T47D (cell line): ENCODE measurements at places on chromosomes 7 and 10.

DNA sequence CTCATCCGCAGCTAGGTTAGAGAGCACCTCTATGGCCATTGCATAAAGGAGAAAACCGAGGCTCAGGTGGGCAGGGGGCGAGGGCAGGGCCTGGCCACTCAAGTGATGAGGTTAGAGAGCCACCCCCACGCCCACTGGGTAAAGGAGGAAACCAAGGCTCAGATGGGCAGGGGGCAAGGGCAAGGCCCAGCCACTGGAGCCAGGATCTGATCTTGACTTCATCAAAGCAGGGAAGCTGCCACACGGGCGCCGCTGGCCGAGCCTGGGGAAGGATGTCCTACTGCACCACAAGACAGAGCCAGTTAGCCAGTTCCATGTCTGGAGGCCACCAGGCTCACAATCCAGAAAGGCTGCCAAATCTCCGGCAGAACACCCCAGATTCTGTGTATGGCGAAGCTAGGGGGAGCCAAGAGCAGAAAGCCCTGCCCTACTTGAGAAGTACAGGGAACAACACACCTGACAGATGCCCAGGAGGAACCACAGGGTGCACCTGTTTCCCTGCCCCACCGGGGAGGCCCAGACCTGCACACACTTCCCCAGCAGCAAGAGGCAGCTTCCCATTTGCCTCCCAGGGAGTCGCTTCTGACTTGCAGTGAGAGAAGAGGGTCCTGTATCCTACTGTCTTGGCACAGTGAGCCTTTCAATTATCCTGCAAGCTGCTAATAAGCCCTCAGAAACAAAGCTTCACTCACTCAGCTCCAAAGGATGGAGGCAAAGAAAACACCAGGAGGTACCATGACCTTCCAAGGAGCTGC is 101.9 kb downstream of the TNS3 start:
- DNase-seq = no peak

DNA sequence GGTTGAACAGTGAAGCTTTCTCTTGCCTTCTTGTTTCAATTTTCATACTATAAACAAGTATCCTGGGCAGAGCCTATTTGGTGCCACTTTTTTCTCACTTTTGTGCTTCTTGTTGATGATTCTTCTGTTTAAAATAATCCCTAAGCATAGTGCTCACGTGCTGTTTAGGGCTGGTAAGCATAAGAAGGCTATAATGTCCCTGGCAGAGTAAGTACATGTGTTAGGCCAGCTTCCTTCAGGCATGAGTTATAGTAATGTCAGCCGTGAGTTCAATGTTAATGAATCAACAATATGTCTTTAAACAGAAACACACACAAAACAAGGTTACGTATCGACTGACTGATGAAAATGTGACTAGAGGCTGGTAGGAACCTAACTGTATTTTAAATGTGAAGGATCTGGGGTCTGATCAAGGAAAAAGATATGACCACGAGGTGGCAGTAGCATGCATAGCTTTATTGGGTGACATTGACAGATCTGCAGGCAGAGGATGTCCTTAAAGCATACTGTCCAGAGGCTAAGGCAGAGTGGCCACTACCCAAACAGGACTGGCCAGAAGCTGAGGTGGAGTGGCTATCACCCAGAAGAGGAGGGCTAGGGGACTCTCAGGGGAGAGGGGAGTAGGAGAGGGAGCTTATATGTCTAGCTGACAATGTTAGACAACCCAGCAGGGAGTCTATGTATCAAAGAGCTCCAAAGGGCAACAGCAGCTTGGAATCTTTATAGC is 113.7 kb downstream of the BRAF start:
- peak; percentile 78 for DNase-seq

DNA sequence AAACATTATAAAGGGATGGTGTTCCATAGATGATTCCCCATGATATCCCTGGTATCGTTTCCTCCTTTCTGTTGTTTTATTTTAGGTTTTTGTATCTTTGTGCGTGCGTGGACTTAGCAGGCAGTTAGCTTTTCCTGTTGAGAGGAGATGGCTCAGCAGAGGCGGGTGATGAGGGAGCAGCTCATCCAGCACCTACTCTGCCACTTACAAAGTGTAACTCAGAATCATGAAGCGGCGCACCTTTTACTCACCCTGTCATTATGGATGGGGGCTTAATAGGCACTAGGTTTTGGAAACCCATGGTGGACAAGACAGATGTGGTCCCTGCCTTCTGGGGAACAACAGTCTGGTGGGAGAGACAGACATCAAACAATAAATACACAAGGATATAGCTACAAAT is 17.1 kb downstream of the FAM241B start:
- no peak for DNase-seq

DNA sequence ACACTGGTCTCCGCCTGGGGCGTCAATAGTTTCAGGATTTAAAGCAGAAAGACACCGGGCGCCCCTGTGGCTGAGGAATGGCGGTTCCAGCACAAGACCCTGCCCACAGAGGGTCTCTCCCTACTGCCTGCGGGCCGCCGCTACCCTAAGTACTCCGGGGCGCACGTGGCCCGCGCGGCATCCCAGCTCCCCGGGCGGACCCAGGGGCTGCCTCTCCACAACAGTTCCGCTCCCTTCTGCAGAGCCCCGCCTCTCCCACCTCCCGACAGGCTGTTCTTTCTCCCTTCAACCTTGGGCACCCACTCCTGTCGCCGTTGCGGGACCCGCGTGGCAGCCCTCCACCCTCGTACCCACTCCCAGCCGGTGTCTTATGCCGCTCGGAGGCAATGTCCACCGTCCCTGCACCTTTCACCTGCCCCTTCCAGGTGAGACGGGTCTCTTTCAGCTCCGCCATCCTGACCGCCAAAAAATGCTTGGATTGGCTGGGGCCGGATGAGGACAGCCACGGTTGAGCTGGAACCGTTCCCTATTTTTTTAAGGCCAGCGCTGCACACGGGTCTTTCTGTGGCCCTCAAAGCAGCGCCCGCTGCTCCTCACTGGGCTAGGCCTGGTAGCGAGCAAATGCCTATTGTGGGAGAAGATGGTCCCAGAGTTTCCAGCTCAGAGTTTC is 1.6 kb upstream of the NKX2-3 start:
- DNase-seq = no peak

- DNase-seq = no peak
These were observed 4.3 kb downstream of the AOC1 start for GRCh38 chr7:150856303-150857275.

DNA sequence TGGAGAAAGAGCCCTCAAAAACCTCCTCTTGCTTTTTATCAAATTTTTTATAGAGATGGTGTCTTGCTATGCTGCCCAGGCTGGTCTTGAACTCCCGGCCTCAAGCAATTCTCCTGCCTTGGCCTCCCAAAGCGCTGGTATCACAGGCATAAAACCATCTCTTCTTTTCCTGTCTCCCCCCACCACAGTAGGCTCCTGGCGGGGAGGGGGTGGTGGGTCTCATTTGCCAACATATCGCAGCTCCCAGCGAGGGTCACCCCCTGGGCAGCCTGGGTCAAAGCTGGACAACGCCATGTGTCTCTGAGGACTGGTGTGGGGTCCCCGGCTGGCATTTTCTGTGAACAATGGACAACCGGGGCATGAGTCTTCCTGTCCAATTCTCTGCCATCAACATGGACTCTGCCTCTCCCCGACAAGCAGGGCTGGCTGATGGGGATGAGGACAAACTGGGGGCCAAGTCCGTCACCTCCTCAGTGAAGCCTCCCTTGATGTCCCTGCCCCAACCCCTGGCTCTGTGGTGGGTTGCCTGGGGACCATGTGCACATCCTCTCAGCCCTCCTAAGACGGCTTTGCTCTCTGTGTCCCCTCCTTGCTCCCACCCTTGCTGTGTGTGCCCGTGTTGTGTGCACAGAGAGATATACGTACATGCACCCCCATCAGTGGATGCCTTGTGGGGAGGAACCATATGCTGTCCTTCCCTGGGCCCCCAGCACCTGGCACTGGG is 86.4 kb upstream of the GNA12 start:
- no peak for DNase-seq

DNA sequence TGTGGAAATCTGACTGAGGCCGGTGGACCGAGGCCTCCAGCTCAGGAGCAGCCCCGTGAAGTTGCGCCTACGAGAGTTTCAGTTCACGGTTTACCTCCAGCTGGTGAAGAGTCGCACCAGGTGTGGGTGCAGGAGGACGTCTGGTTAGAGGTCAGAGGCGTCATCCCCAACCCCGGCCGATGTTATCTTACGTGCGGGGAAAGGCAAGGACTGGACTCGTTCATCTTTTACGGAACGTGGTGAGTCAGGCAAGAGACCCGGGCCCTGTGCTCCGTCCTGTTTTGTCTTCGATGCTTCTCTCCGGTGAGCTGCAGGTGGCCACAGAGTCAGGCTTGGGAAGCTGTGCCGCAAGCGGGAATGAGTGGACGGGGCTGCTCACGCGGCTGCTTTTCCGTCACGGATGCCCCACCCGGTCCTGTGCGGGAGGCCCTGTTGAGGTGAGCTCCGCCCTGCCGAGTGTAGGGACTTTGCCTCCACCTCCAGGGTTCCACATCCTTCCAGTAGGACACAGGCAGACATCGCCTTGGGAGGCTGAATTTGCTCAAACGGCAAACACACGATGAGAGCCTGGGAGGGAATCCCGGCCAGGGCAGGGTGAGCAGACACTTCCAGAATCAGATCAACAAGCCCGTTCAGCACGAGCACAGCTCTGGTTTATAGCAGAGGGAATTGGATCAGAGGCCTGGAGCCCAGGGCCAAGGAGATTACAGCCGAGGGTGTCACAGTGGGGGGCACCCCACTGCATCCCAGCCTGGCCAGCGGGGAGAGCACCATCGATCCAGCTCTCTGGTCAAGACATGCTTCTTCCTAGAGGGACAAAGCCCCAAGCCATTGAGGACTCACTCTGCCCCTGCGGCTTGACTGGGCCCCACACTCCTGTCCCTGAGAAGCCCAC is 50.1 kb upstream of the INPP5A start:
- DNase-seq = no peak

GRCh38 chr7:99191869-99192596 is 15.9 kb downstream of the KPNA7 start:
- DNase-seq = no peak

DNA sequence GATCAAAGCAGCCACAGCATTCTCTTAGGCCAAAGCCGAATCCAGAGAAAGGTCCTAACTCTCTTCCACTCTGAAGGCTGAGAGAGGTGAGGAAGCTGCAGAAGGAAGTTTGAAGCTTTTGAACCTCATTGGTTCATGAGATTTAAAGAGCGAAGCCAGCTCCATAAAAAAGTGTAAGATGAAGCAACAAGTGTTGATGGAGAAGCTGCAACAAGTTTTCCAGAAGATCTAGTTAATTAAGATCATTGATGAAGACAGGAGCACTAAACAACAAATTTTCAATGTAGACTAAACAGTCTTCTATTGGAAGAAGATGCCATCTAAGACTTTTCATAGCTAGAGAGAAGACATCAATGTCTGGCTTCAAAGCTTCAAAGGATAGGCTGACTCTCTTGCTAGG is 17.7 kb upstream of the GALNTL5 start:
- no peak for DNase-seq

- no peak for DNase-seq
These were observed 357.1 kb downstream of the SEMA3D start for GRCh38 chr7:84829719-84830118.

DNA sequence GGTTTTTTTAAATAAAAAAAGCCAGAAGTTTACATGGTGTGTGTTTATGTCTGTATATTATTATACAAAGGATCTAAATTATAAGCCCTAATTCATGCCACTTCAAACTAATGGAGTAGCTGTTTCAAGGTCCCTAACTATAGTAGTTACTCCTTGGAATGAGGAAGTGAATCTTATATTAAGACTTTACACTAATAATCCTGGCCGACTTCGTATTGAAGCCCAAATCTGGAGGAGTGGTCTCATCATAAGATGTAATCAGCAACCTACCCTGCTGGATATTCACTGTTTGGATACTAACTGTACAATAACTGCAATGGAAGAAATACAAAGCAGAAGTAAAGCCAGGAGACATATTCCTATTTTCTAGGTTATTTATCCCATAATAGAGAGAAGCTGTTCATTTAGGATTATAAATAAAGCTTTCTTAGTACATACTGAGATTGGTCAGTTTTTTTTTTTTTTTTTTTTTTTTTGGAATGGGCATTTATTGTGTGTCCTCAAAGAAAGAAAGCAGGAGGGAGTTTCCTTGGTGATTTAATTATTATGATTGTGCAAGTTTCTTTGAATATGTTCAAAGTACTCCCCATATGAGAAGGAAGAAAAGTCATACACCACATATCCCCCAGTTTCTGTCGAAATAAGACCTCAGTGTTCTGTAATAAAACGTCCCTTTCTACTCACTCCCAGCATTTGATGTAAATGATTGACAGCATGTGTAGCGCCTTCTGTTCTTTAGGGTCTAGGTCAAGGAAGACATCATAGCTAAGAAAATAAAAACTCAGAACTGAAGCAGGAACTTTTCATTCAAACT is 397.8 kb downstream of the EXOC4 start:
- DNase-seq = no peak

DNA sequence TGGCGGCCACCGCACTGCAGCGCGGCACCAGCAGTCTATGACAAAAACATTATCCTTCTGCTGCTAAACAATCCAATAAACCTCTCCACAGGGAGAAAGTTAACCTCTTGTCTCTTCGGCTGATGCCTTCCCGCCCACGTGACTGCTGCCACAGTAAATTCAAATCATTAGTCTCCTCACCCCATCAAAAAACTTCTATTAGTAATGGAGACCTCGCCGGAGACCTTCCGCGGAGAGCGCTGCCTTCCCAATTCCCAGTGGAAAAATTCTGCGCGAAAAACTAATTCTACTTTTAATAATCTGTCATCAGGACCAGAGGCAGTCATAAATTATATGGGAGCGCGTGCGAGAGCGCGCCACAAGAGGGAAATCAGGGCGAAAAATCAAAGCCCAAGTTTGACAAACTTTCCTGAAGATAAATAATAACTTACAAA is 90.0 kb upstream of the PAX2 start:
- no peak for DNase-seq

- DNase-seq = no peak
These were observed 109.5 kb downstream of the PARP12 start for GRCh38 chr7:139953229-139953628.

DNA sequence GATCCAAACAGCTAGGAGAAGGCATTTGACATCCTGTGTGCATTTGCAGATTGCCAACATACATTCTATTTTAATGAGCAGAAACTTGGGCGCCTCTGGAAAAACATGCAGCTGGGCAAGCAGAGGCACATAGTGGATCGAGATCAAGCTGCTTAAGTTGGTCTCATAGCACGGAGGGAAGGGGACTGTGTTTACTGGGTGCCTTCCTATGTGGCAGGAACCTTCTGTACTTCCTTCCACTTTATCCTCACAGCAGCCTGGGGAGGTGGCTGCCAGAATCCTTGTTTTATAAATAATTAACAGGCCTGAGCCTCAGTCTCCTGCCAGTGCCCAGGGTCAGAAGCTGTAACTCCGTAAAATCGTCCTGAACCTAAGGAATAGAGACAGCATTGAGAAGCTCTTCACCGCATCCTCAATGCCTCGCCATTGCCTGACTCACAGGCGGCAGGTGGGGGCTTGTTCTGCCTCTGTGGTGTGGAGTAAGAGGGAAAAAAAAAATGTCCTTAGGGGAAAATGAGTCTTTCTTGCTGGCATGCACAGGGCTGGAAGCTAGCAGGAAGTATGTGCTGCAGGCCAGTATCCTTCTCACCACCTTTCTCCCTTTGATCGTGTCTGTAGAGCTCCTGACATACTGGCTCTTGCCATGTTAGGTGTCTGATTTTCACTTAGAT is 6.2 kb downstream of the VWA2 start:
- DNase-seq = no peak
